ENCODE measurements at places on chromosomes 2 and 18.

DNA sequence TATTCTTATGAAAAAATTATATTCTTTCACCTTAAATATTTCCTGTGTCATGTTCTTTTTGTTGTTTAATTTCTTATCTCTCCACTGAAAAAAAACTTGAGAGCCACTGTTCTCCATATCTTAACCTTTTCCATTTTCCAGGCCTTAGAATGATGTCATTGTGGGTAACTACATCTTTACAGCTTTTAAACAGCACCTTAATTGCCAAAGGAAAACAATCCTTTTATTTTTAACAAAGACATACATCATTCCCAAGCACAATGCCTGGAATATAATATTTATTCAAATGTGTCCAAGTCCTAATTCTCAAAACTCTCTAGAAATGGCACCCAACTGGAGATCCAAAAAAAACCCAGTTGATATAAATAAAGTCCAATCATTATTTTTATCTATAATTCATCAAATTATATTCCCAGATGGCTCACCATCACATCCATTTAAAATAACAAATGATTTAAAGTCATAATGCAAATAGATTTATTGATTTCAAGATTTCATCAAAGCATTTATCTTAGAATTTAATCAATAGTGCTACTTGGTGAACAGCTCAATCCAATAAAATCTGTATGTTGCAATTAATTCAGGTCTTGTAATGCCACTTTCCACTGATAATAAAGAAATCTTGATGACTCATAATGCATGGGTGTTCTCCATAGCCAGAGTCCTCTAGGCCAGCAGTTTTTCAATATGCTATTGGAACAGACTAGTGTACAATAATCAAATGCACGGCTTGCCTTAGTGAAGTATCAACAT, 107.1 kb upstream of the MAPRE2 start:
- H3K36me3 ChIP-seq = no peaks in the 10 kb centered on the region
- no peak for DNase-seq
- H3K4me1 ChIP-seq = no peaks in the 10 kb centered on the region
- no peak overlapping the region for H3K4me3 ChIP-seq
- H3K27ac ChIP-seq = no peak overlapping the region

DNA sequence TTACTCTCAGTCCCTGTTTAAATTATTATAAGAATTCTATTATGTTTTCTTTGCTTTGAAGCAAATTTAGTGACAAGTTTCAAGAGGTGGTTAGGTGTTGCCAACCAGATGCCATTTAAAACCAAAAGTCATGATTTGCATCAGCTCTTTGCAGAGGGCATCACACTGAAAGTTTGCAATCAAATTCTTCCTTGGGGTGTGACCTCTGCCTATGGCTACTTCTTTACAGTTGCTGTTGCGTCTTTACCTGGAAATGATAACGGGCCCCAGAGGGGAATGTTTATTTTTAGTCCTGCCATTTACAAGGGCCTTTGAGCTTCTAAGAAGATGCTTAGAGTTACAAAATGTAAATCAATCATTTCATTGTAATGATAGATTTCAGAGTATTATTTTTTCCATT, 561.0 kb downstream of the ARHGAP15 start:
- no peaks in the 10 kb centered on the region for H3K27me3 ChIP-seq
- H3K4me3 ChIP-seq = no peak overlapping the region
- no peaks in the 10 kb centered on the region for H3K4me1 ChIP-seq
- no peaks in the 10 kb centered on the region for H3K36me3 ChIP-seq

GRCh38 chr2:31304816-31305215, 70.9 kb downstream of the EHD3 start:
- no peak for DNase-seq
- H3K4me1 ChIP-seq = peaks cover 13% of the 10 kb centered on the region
- no peaks in the 10 kb centered on the region for H3K27me3 ChIP-seq
- no peak overlapping the region for H3K4me3 ChIP-seq

DNA sequence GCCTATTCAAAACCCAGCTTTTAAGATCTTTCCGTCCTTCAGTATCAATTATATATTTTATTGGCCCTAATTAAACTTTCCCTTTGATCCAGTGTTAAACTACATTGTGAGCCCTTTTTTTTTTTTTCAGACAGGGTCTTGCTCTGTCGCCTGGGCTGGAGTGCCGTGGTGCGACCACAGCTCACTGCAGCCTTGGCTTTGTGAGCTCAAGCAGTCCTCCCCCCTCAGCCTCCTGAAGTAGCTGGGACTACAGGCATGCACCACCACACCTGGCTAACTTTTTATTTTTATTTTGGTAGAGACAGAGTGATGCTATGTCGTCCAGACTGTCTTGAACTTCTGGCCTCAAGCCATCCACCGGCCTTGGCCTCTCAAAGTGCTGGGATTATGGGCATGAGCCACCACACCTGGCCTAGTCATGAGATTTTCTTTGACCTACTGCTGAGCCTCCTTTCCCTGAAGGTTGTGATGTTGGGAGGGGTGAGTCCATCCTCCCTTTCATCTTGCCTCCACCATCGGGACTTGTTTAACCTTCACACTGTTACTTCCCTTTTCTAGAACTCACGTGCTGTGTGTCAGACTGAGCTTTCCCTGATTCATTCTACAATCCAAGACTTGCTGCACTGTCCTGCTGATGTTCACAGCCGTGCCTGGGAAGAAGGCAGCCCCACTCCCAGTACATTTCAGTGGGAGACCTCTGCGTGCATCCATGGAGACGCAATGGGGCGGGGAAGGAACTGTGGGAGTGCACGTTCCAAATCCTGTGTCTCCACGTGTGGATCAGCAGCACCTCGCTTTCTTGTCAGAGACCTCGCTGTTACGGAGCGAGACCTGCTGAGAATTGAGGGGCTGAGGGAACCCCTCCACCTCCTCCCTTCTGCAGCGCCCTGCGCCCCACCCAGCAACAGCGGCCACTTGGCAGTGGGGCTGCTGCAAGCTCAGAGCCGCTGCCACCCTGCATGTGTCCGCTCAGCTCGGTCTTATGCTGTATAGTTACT, 10.8 kb downstream of the OXER1 start:
- no peak overlapping the region for H3K4me3 ChIP-seq
- H3K27ac ChIP-seq = no peak overlapping the region
- H3K36me3 ChIP-seq = no peaks in the 10 kb centered on the region
- H3K4me1 ChIP-seq = peaks cover 18% of the 10 kb centered on the region
- DNase-seq = no peak

DNA sequence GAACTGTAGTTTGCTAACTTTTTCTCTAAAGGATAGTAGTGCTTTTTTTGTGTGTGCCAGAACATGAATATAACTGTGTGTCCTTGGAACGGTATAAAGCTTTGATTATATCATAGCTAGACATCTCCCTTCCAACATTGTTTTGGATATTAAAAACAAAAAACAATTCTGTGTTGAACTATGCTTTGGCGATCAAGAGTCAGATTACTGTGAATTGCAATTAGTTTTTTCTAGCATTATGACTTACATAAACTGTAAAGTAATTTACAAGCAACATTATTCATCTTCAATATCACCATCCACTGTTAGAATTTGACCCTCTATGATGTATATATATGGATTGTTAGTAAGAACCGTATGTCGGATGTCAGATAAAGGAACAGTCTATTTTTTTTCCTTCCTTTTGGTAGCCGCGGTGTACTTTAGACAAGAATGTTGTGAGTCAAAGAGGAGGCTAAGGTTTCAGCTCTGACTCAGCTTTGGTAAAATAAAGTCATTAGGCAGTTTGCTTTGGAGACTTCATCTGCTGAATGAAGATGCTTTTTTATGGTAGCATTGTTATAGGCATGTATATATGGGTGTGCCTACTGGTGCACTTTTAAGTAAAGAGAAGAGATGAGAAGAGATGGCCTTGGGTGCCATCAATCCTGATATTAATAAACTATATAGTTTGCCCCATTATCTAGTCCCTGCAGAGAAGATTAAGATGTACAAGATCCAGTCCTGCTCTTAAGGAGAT, 76.4 kb downstream of the LTBP1 start:
- no peak overlapping the region for H3K27ac ChIP-seq
- H3K4me3 ChIP-seq = no peak overlapping the region
- DNase-seq = no peak
- H3K4me1 ChIP-seq = peaks cover 21% of the 10 kb centered on the region

DNA sequence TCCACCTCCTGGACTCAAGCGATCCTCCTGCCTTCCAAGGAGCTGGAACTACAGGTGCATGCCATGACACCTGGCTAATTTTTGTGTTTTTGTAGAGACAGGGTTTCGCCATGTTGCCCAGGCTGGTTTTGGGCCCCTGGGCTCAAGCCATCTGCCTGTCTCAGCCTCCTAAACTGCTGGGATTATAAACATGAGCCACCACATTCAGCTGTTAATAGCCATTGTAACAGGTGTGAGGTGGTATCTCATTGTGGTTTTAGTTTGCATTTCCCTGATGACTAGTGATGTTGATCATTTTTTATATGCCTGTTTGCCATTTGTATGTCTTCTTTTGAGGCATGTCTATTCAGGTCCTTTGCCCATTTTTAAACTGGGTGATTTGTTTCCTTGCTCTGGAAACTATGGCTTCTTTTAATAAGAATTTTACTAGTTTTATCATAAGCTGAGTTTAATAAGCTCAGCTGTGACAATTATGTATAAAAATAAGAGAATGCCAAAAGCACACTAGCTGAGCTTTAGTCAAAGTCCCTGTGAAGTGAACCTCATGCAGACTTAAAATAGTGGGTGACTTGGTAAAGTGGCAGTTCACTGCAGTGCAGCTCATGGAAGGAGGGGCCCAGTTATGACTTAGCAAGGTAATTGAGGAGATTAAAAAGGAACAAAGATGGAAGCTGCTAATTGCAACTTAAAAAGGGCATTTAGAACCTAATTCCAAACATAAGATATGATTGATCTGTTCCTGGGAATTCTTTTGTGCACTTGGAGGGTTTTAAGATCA, 465.1 kb downstream of the TGIF1 start:
- H3K4me1 ChIP-seq = no peaks in the 10 kb centered on the region
- no peaks in the 10 kb centered on the region for H3K36me3 ChIP-seq
- no peak overlapping the region for H3K27ac ChIP-seq
